Right hindlimb (tissue), 1 donor: ENCODE measurements at places on chromosomes 2 and 18.
A peak's percentile ranks its signal among the peaks of the same experiment; 100 is the strongest.

DNA sequence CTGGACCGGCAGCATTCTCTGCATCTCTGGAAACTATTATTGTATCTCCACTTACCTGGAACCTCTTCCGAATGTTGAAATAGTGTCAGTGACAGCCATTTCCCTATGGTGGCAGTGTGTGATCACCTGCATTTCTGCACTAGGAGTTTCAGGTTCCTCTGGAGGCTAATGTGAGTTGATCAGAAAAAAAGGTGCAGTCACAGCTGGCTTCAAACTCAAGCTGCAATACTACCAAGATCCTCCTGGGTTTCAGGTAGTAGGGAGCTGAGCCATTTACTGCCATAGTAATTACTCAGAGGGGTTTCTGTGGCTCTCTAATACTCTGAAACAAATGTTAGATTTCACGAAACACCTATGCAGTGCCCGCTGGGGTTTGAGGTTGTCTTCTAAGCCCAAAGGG is 183.5 kb upstream of the OSR1 start:
- DNase-seq: no peak

DNA sequence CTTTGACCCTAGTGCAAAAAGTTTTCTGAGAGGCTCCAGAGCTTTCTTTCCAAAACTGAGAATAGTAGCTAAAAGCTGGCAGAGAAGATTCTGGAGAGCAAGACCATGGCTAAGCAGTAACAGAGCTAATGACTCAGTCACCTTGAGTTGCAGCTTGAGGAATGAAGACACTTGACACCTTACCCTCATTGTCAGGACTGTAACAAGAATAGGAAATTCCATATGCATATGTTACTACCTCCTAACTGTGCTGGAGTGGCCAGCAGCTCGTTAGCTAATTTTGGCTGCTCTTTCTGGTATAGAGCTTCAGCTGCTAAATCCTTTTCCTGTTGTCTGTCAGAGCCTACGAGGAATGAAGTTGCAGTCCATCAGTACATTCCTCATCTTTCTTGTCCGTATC is 68.6 kb upstream of the LHCGR start:
- no peak for DNase-seq

- DNase-seq: no peak
These were observed 137.3 kb downstream of the ZNF804A start for GRCh38 chr2:184735611-184736010.

GRCh38 chr2:96248624-96249023 is 17.2 kb downstream of the TMEM127 start:
- DNase-seq: no peak

GRCh38 chr2:138633049-138633448 is 131.5 kb downstream of the SPOPL start:
- DNase-seq: no peak

- no peak for DNase-seq
These were observed 18.1 kb downstream of the ZNF516 start for GRCh38 chr18:76476665-76477561.

DNA sequence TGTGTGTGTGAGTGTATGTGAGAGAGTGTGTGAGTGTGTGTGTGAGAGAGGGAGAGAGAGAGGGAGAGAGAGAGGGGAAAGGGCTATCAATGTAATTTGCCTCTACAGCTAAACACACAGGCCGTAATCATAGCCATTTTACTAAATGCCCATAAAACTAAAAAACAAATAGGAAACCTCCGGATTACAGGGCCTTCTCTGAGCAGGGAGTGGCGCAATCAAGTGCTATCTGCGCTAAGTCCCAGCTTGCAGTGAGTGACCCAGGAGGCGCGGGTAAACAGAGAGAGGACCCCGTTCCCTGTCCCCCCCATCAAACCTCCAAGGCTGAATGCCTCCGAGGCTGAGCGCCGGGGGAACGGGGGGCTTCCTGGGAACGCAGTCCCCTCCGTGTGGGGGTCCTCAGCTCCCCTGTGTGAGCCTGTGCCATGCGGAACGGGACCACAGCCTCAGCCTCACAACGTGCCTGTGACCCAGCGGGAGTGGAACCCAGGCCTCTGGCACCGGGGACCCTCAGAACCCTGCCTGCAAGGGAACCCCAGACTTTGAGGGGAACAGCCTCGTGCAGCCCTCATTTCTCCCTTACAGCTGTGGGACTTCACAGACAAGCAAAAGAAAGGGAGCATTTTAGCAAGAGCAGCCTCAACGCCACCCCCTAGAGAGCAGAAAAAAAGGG is 54.7 kb upstream of the ID2 start:
- no peak for DNase-seq

GRCh38 chr2:26169681-26170414 is 3.0 kb upstream of the GAREM2 start:
- no peak for DNase-seq

DNA sequence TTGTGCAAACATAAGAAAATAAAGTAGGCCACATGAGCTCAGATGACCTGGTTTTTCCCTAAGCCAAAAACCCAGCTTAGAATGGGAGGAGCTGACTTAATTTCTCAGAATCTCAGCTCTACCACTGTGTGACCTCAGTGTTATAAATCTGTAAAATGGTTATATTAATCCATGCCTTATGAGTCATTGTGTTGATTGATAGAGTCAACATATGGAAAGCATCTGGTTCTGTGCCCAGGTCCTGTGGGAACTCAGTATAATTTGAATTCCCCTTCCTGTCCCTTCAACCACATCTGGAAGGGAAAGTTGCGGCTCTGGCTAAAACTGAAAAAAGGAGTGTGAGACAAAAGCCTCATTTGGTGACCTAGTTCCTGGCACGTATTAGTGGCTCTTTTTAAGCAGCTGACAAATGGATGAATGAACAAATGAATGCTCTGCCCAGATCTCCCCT is 25.7 kb downstream of the TMEM177 start:
- DNase-seq: no peak

GRCh38 chr2:160425434-160426151 is 68.0 kb downstream of the RBMS1 start:
- no peak for DNase-seq

GRCh38 chr2:13002536-13003331 is 286.0 kb downstream of the TRIB2 start:
- no peak for DNase-seq

DNA sequence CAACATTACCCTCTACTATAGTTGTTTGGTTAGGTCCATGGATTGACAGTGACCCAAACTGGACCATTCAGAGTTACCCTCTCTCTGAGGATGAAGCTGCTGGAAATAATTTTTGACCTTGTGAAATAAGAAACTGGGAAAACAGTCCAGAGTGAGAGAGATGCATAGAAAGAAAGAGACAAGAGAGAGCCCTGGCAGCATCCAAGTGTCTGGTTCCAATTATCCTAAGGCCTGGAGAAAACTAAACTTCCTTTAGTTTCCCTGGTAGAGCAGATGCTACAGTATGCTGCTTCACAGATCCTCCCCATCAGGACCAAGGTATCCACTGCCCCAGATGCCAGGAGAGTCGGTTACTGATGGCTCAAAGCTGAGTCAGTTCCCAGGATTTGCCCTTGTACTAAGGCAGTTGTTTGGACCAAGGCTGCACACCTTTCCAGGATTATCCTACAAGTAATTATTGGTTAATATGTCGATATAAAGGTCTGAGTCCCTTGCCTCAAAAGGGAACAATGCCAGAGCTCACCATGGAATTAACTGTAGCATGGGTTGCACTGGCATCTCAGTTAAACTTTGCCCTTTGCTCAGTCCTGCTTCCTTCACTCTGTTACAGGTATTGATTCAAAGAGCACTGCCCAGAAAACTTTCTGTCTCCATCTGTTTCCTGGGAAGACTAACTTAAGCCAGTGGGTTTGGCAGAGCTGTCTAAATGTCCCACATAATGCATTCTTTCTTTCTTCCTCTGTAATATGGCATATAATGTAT is 14.6 kb upstream of the CHN1 start:
- DNase-seq: no peak

DNA sequence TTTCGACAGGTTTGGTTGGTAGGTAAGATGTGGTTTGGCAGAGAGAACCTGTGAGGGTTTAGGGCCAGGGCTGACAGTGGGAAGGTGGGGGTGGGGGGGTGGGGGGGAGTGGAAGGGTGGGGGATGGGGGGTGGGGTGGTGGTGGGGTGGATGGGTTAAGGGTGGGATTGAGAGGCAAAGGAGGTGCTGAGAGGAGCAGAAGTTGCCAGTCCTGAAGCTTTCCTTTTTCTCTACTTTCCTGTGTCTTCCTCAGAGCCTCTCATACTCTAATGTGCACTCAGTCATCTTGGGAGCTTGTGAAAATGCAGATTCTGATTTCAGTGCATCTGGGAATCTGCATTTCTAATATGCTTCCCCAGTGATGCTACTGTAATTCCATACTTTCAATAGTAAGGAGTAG is 21.0 kb downstream of the MAP4K4 start:
- DNase-seq: no peak

GRCh38 chr2:34353509-34354113 is 754.5 kb upstream of the FAM98A start:
- DNase-seq: no peak

- DNase-seq: no peak
These were observed 39.5 kb downstream of the COX7A2L start for GRCh38 chr2:42321452-42322064.

- no peak for DNase-seq
These were observed 213.9 kb upstream of the CYP26B1 start for GRCh38 chr2:72361521-72361920.

DNA sequence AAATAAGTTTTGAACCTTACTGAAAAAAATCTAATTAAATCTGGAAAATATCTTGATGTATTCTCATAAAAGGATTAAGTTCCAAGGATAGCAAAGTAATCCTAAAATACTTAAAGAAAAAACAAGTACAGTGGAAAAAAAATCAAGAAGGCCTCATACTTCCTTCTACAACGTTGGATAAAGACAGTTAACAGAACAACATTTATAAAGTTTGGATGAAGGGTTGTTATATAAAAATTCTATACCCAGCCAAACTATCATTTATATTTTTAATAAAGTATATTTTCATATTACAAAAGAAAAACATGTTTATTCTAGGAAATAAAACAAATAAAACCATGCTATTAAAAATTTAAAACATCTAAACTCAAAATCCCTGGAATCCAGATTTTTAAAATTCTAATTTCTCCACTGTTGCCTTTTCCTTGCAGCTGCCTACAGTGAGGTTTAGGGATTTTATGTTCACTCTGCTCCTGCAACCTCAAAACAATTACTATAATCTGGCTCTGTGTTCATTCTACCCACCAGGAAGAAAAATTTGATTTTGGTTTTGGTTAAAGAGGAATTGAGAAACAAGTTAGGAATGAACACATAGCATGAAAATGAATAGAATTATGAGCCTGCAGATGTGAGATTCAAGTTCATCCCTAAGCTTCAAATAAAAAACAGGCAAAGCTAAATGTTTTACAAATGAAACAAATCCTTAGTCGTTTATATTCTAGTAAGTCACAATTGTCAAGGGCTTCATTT is 142.8 kb downstream of the LPIN1 start:
- DNase-seq: no peak

GRCh38 chr18:3603421-3604234 is 153.7 kb downstream of the TGIF1 start:
- DNase-seq: peak; percentile 73

- DNase-seq: no peak
These were observed 150.6 kb upstream of the UBE2E3 start for GRCh38 chr2:180829836-180830235.

- no peak for DNase-seq
These were observed 90.3 kb upstream of the RTN4 start for GRCh38 chr2:55140316-55141219.

GRCh38 chr18:10094154-10094553 is 180.3 kb downstream of the VAPA start:
- no peak for DNase-seq

DNA sequence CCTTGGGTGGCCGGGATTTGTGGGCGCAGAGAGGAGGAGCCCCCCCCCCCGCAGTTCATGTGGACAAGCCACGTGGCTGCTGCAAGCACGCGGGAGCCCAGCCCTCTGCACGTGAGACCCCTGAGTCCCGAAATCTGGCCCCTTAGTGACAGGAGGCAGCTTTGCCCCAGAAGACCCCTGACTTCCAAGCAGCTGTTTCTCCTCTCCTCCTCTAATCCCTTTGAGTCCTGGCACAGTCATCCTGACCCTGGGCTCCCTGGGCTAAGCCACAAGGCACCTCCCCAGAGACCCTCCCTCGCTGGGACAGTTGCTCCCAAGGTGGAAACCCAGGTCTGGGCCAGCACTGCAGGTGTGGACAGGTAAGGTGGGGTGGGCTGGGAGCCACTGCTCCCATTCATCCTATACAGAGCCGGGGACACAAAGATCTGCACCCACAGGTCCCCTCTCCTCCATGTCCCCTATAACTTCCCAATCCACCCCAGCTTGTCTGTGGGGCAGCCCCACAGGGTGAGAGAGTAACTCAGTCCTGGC is 923 bp downstream of the TEKT4 start:
- DNase-seq: no peak

GRCh38 chr2:218063486-218063885 is 5.6 kb upstream of the RUFY4 start:
- DNase-seq: no peak

DNA sequence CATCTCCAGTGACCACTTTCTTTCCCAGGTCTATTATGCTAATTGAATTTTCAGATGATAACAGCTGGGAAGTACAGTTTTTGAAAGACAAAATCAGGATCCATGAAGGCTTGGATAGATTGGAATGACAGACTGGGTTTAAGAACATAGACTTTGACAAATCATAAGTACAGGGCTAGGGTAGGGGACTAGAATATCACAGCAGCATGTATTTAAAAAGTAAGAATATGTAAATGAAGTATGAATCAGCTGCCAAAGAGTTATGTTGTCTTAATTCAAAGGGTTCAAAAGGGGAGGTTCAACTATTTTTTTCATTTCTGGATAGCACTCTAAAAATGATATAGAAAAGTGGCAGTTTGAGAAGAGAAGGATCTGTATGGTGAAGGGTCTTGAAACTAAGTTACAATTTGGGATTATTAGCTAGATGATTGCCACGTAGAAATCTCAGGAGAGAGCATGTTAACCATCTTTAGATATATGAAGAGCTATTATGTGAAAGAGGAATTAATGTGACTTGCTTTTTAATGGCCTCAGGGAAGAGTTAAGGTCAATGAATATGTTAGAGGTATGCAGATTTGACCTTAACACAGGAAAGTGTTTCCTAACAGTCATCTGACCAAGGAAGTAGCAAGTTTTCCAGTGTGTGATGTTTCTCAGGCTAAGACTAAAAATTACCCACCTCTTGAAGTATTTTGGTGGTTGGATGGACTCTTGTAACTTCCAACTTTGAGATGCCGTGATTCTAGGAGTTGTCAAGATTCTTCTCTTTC is 81.7 kb downstream of the TMEM185B start:
- no peak for DNase-seq

GRCh38 chr2:129502781-129503180 is 476.7 kb upstream of the RAB6C start:
- no peak for DNase-seq

- DNase-seq: no peak
These were observed 124.8 kb upstream of the NYAP2 start for GRCh38 chr2:225274751-225275150.

DNA sequence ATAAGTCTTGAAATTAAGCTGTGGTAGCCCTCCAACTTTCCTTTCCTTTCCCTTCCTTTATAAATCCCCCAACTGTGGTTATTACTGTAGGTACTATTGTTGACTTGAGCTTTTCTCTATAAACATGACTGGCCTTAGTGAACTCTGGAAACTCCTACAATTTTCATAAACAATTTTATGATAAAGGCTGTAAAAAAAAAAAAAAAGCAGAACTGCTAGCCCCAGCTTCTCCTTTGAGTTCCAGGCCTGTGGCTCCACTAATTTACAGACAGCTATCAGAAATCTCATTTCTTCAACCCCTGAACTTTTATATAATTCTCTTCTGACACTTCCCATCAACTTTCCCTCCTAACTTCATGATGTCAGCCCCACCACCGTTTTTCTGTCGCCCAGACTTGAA is 174.3 kb downstream of the IKZF2 start:
- no peak for DNase-seq
